ENCODE measurements at places on chromosomes 7 and 10.

DNA sequence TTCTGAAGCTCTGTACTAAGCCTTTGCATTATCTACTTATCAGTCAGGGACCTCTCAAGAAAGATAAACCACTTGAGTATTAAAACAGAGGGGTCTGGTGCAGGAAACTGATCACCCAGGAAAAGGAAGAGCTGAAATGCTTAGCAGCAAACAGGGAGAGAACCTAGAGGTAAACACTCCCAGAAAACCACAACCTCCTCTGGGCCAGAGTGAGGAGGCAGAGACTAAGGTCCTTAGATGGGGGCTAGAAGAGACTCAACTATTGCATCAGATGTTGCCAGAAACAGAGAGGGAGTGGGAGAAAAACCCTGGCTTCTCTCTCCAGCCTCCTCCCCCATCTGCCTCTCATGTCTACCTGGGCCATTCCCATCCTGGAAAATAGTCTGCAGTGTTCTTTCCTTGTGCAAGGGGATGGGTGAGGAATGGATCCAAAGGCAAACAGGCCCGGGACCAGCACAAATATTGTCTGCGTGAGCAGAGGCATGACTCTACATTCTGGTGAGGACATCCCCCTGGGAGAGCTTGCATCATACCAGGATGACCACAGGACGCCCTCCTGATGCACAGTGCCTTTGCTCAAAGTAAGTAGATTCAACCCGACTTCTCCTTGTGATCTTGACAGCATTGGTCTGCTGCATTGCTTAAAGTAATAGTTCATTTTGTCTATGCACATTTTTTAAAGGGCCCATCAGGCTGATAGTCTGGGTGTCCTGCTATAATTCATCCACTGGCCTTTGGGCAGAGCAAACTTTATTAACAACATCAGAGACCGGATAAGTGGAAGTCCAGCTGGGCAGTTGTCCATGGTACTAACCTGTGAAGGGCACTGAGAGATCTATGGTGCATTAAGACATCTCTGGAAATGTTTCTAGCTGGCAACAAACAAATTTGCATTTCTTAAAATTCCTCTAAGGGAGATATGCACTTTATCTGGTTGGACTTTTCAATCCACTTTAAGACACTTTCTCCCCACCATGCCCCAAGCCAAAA, 22.4 kb upstream of the ODAD2 start:
- peaks cover 11% of the 10 kb centered on the region for H3K4me1 ChIP-seq
- H3K27ac ChIP-seq: no peak overlapping the region
- peaks cover 18% of the 10 kb centered on the region for H3K27me3 ChIP-seq
- no peak for DNase-seq
- no peak overlapping the region for H3K4me3 ChIP-seq

DNA sequence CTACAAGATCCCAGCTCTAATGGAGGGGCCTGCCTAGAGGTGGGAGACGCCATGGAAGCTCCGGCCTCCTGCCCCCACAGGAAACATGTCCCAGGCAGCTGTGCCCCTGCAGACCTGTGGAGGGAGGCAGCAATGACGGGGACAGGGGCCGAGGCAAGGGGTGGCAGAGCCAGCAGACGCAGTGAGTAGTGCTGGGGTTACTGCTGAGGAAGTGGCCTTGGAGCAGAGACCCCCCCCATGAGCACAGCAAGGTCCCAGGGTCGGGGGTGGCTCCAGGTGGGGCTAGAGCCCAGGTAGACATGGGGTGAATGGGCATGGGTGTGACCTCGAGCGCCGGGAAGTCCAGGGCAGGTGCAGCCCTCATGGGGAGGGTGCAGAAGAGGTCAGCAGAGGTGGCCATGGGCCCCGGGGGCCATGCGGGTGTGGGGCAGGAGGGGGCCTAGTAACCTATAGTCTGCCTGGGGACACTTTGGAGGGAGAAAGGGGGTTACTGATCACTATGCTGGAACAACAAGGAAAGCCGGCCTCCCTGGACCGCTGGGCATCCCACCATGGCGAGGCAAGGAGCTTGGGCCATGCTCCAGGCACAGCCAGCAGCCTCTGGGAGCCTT, 45.5 kb downstream of the JAKMIP3 start:
- H3K4me3 ChIP-seq: no peak overlapping the region
- H3K27me3 ChIP-seq: peaks cover 2% of the 10 kb centered on the region
- DNase-seq: peak; percentile 10

DNA sequence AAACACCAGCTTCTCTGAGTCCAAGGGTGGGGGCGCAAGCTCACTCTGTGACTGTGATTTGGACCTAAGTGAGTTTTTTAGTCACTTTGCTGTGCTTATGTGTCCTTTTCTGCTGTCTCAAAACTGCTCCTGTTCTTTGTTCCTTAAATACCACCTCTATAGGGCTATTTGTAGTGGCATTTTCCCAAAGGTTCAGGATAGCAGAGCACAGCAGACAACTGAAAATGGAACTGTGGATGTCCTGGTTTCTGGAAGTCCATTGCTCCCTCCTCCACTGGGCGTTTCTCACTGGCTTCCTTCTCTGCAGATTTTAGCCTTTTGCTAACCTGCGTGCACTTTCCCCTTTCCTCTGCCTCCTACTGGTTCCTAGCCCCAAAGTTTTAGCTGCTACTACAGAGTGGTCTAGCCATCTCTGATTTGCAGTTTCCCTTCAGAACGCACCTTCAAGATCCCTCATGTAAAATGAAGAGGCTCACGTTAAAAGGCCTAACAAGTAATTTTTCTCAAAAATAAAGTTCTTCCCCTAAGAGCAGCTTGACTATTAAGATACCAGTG, 25.6 kb downstream of the BLVRA start:
- no peak overlapping the region for H3K4me3 ChIP-seq
- H3K27me3 ChIP-seq: no peaks in the 10 kb centered on the region
- DNase-seq: no peak
- H3K4me1 ChIP-seq: no peaks in the 10 kb centered on the region

- no peak for DNase-seq
- no peaks in the 10 kb centered on the region for H3K36me3 ChIP-seq
- no peak overlapping the region for H3K4me3 ChIP-seq
- no peak overlapping the region for H3K27ac ChIP-seq
These were observed 88.1 kb upstream of the RSU1 start for GRCh38 chr10:16905320-16905719.

GRCh38 chr10:91196268-91197048, 24.0 kb upstream of the PCGF5 start:
- H3K4me3 ChIP-seq: no peak overlapping the region
- peaks cover 24% of the 10 kb centered on the region for H3K36me3 ChIP-seq
- no peaks in the 10 kb centered on the region for H3K27me3 ChIP-seq
- no peak overlapping the region for H3K27ac ChIP-seq

DNA sequence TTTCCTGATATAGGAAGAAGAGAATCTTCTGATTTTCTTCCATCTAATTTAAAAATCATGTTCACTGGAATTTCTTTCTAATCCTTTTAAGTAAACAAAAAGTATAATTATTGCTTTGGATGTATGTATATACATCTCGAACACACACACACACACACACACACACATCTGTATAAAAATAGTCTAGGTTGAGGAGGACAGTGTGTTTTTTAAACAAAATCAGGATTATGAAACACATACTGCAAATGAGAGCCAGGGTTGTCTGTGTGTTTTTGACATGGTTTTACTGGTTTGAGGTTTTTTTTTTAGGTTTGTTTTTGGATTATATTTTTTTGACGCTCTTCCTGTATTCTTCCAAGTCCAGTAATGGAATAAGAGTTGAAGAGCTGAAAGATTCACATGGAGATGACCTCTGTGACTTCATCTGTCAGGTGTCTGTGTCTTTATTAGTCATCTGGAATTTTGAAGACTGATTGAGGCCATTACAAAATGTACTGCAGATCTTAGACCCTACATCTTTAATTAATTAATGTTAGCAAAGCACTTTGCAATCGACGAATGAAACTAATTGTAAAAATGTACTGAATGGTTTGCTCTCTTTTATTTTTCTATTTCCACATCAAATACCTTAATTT, 237.1 kb downstream of the SUGCT start:
- H3K27ac ChIP-seq: no peak overlapping the region
- no peaks in the 10 kb centered on the region for H3K27me3 ChIP-seq
- no peaks in the 10 kb centered on the region for H3K4me1 ChIP-seq
- no peak for DNase-seq
- no peaks in the 10 kb centered on the region for H3K36me3 ChIP-seq
- no peak overlapping the region for H3K4me3 ChIP-seq
